ENCODE measurements at places on chromosomes 12 and 14. TPM values are rescaled to one million over a fixed set of nuclear protein-coding genes. Genes with fewer than 3 reads are reported as not detected.

The PTPRR gene
- 0.65 TPM for polyA plus RNA-seq

The TOMM20L gene
- 1.00 TPM for polyA plus RNA-seq

The RTN1 gene
- polyA plus RNA-seq: 6.9 TPM

The FOXN4 gene
- 2.7 TPM for polyA plus RNA-seq

The HVCN1 gene
- polyA plus RNA-seq: 11.2 TPM

The SAMD15 gene
- polyA plus RNA-seq: 8.4 TPM

The PPP1R3E gene
- polyA plus RNA-seq: 31.7 TPM

The GPR65 gene
- 0.58 TPM for polyA plus RNA-seq

The RNU7-1 gene
- not detected for polyA plus RNA-seq

The IFNG-AS1 gene
- polyA plus RNA-seq: 0.09 TPM

The FAM186B gene
- polyA plus RNA-seq: 0.90 TPM

The KLHDC1 gene
- 4.2 TPM for polyA plus RNA-seq

The OTX2 gene
- not detected for polyA plus RNA-seq

The IFI27L1 gene
- 26.8 TPM for polyA plus RNA-seq

The POTEG gene
- 0.07 TPM for polyA plus RNA-seq

The FAM181A gene
- not detected for polyA plus RNA-seq

The NUAK1 gene
- polyA plus RNA-seq: 10.4 TPM

The ARG2 gene
- 11.3 TPM for polyA plus RNA-seq

The KDM2B gene
- polyA plus RNA-seq: 74.4 TPM

The DIO3 gene
- polyA plus RNA-seq: 0.10 TPM

The MANSC4 gene
- 0.15 TPM for polyA plus RNA-seq

The ZDHHC22 gene
- polyA plus RNA-seq: 0.38 TPM

The PTHLH gene
- polyA plus RNA-seq: 1.2 TPM

The PMCH gene
- 1.0 TPM for polyA plus RNA-seq

The SMCO3 gene
- polyA plus RNA-seq: 3.6 TPM

The PGF gene
- polyA plus RNA-seq: 12.7 TPM

The PTMS gene
- 540 TPM for polyA plus RNA-seq

The ISM2 gene
- 1.6 TPM for polyA plus RNA-seq

The PRIMA1 gene
- 1.6 TPM for polyA plus RNA-seq

The ADCY4 gene
- 24.9 TPM for polyA plus RNA-seq

The GPRC5D gene
- polyA plus RNA-seq: 0.75 TPM

The RSRC2 gene
- 188 TPM for polyA plus RNA-seq

The TAS2R30 gene
- not detected for polyA plus RNA-seq

The OTOGL gene
- 0.55 TPM for polyA plus RNA-seq

The GNB3 gene
- 5.8 TPM for polyA plus RNA-seq

The LTBP2 gene
- 4.2 TPM for polyA plus RNA-seq
